Fibroblast of the conjunctiva (primary cell): ENCODE measurements at places on chromosomes 16 and 17.

DNA sequence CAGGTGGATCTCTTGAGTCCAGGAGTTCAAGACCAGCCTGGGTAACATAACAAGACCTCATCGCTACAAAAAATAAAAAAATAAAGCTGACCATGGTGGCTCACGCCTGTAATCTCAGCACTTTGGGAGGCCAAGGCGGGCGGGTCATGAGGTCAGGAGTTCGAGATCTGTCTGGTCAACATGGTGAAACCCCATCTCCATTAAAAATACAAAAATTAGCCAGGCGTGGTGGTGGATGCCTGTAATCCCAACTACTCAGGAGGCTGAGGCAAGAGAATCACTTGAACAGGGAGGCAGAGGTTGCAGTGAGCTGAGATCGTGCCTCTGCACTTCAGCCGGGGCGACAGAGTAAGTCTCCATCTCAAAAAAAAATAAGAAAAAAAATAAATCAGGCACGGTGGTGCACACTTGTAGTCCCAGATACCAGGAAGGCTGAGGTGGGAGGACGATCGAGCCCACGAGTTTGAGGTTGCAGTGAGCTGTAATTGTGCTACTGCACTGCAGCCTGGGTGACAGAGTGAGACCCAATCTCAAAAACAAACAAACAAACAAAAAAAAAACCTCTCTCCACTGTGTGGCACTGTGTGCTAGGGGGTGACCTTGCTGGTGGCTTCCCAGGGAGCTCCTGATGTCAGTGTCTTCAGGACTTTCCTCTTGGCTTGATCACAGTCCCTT is 19.8 kb upstream of the MAPK3 start:
- no peak for DNase-seq

GRCh38 chr16:73215678-73216377 is 167.9 kb upstream of the ZFHX3 start:
- DNase-seq: no peak

DNA sequence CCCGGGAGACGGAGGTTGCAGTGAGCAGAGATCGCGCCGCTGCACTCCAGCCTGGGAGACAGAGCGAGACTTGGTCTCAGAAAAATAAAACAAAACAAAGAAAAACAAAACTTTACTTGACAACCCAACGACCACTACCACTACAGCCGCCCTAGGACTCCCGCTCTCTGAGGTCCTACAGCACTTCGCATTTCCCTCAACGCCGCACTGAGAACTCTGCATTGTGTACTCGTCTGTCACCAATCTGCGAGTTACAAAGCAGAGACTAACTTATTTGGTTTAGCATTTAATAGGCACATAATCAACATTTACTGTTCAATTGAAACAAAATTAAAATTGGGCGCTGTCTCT is 479 bp upstream of the ZNF207 start:
- DNase-seq: no peak

DNA sequence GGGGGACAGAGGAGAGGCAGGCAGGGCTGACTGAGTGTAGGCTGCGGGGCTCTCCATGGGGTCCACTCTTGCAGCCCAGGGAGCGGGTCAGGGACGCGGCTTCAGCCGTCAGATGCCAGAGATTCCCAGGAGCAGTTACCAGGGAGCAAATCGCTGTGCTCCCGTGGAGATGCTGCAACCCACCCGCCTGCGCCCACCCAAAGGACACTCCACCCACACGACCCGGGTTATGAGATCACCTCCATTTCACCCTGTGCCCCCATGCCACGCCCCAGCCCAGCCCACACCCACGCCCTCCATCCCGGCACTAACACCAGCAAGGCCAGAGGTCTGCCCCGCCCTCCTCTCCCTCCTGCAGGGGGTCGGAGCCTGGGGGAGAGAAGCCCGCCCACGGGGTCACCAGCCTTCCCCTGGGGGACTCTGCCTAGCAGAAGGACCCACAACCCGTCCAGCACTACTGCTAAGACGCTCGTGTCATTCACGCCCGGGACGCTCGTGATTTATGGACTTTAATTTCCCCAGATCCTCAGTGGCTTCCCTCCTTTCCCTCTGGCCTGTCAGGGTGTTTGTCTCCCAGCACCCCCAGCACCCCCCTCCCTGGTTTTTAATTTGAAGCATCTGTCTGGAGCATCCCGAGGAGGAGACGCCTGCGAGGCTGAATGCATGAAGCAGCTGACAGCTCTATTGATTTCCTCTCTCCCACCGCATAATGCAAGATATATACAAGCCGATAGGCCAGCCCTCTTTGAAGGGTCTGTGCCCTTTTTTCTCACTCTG is 6.7 kb upstream of the RPL38 start:
- no peak for DNase-seq

- DNase-seq: no peak
Measured at GRCh38 chr16:88853325-88853941, 3.3 kb downstream of the GALNS start.

DNA sequence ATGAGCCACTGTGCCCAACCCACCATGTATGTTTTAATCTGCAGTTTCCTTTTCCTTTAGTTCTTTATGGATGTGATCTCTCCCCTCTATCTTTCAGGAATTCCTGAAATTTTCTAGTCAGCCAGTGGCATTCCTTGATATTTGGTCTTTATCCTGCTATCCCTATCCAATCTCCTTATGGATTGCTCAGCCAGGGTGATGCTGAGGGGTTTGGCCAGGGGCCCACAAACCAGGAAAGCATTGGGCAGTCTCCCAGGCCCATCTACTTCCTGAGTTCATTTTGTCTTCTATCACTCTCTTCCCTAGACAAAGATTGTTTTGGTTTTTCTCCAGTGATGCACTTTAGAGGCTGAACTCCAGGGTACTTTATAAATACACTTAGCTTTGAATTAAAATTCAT is 115.9 kb downstream of the KATNIP start:
- DNase-seq: no peak

- DNase-seq: no peak
Measured at GRCh38 chr16:89357055-89357816, 133.1 kb downstream of the ANKRD11 start.

GRCh38 chr17:41812381-41813151 is at the start of gene FKBP10:
Gene FKBP10, plus strand, starts transcription at chr17:41813004. Its CDS starts 31 bp downstream, at chr17:41813035.
- peak; percentile 71 for DNase-seq

- no peak for DNase-seq
Measured at GRCh38 chr17:50499721-50500120, 8.5 kb upstream of the MYCBPAP start.

GRCh38 chr17:78529251-78529650 is 47.9 kb downstream of the DNAH17 start:
- DNase-seq: no peak

- DNase-seq: no peak
Measured at GRCh38 chr16:79728048-79728922, 127.7 kb upstream of the MAF start.

GRCh38 chr16:67163999-67164558 is 466 bp upstream of the HSF4 start:
- no peak for DNase-seq

GRCh38 chr17:17305281-17305801 is 2.2 kb downstream of the NT5M start:
- no peak for DNase-seq
